ENCODE measurements at places on chromosomes 4 and X.

DNA sequence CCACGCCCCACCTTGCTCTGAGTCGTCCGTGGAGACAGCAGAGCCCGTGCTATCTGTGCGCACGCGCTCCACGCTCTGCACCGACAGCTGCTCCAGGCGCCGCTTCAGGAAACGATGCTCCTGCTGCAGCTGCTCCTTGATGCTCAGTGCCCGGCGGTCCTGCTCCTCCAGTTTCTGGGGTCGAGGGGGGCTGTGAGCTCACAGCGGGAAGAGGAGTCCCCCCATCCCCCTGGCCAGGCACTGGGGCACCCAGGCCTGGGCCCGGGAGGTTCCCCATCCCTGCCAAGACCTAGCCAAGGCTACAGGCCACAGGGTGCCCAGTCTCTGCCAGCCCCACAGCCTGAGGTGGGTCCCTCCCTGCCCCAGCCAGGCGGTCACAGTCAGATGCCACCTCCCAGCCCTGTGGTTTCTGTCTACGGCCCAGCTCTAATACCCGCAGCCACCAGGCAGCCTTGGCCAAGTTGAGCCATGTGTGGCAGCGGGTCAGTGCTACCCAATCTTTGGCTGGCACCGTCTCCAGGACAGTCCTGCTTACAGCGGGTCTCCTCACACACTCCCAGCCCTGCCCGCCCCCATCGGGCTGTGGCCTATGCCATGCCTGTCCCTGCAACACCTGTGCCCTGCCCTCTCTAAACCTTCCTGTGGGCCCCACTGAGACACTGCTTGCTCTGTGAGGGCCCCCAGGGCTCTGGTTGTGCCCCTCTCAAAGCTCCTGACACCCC lies 9.3 kb upstream of the HAUS3 start:
- H3K27ac ChIP-seq = no peak overlapping the region
- peaks cover 12% of the 10 kb centered on the region for H3K36me3 ChIP-seq
- H3K27me3 ChIP-seq = peaks cover 30% of the 10 kb centered on the region
- H3K4me3 ChIP-seq = no peak overlapping the region

GRCh38 chr4:27129871-27130366 lies 269.3 kb downstream of the STIM2 start:
- H3K27me3 ChIP-seq = no peaks in the 10 kb centered on the region
- no peak overlapping the region for H3K27ac ChIP-seq
- no peak overlapping the region for H3K4me3 ChIP-seq
- H3K4me1 ChIP-seq = no peaks in the 10 kb centered on the region
- DNase-seq = no peak

GRCh38 chrX:18654875-18655836 lies 16.8 kb downstream of the RS1 start:
- no peaks in the 10 kb centered on the region for H3K4me1 ChIP-seq
- no peak overlapping the region for H3K27ac ChIP-seq
- H3K4me3 ChIP-seq = no peak overlapping the region
- H3K36me3 ChIP-seq = no peaks in the 10 kb centered on the region
- DNase-seq = no peak
- peaks cover 4% of the 10 kb centered on the region for H3K27me3 ChIP-seq

GRCh38 chr4:54908763-54909162 lies 216.6 kb downstream of the KDR start:
- DNase-seq = no peak
- H3K36me3 ChIP-seq = no peaks in the 10 kb centered on the region
- H3K4me1 ChIP-seq = peaks cover 6% of the 10 kb centered on the region

DNA sequence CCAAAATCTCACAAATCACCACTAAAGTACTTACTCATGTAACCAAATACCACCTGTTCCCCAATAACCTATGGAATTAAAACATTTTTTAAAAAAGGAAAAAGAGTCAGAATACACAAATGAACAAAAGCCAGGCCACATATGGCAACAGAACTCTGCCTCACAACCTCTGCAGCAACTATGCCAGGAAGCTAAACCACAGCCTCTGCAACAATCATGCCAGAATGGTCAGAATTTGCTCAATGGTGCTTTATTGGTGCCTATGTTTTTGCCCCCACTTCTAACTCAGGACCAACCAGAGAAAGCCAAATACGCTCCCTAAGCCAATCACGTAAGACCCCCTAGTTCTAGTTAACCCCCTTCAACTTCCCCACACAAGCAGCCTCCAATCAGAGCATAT lies 69.6 kb downstream of the HOPX start:
- no peaks in the 10 kb centered on the region for H3K4me1 ChIP-seq
- H3K27ac ChIP-seq = no peak overlapping the region
- H3K36me3 ChIP-seq = peaks cover 5% of the 10 kb centered on the region
- H3K27me3 ChIP-seq = no peaks in the 10 kb centered on the region
- DNase-seq = no peak
- H3K4me3 ChIP-seq = no peak overlapping the region
